ENCODE measurements at places on chromosomes 12 and 14. TPM values are rescaled to one million over a fixed set of nuclear protein-coding genes. Genes with fewer than 3 reads are reported as not detected.

MYF5 gene
- total RNA-seq: not detected

CCDC197 gene
- 0.45 TPM for total RNA-seq

KRT5 gene
- total RNA-seq: not detected

TBC1D30 gene
- 0.13 TPM for total RNA-seq

LMNTD1 gene
- not detected for total RNA-seq

FOXN4 gene
- total RNA-seq: not detected

SLC11A2 gene
- 35.0 TPM for total RNA-seq

DNA sequence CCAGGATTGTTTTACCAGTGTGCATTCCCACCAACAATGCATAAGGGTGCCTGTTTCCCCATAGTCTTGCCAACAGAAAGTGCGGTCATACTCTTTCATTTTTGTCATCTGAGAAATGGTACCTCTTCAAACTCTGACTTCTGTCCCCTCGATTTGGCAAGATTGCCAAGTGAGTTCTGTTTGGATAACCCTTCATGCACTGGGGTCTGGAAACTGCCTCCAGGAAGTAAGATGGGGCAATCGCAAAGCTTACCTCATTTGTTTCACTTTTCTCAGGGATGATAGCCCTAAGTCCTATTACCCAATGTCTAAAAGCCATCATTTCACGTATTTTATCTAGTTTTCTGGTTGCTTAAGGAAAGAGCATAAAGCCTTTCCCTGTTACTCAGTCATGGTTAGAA is 28.6 kb upstream of the NR1H4 start:
- H3K4me3 ChIP-seq: no peak overlapping the region
- peaks cover 9% of the 10 kb centered on the region for H3K27me3 ChIP-seq
- no peak for DNase-seq

DNA sequence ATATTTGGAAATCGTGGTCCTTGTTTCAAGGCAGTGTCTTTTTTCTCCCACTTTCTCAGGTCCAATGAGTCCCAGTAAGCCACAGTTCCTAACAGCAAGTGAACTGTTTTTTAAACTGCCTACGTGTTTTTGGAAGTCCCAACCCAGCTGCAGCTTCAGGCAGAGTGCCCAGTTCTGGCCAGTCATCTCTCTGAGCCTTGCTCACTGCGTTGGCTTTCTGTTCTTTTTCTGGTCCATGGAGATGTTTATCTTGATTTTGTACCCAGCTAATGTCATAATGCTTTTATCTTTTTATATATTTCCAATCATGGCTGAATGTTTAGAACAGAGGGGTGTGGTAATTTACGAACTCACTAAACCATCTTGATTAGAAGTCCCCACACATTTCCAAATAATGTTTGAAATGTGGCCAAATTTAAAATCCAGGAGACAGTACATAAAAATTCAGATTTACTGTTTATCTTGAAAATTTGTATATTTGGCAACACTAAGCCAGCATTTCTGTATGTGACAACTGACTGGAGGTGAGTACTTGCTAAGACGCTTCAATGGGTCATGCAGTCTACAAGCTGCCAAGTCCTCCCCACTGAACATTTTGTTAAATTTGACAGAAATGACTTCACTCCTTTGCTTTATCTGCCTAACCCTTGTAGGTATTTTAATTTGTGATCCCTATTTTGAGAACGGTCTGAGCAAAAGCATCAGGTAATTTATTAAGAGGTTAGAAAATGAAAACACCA is 46.1 kb upstream of the OTOGL start:
- no peaks in the 10 kb centered on the region for H3K36me3 ChIP-seq
- no peaks in the 10 kb centered on the region for H3K4me1 ChIP-seq
- H3K4me3 ChIP-seq: no peak overlapping the region
- no peak overlapping the region for H3K27ac ChIP-seq

- DNase-seq: no peak
- H3K36me3 ChIP-seq: no peaks in the 10 kb centered on the region
- no peak overlapping the region for H3K27ac ChIP-seq
- H3K4me1 ChIP-seq: no peaks in the 10 kb centered on the region
These were observed 244.8 kb downstream of the DACT1 start for GRCh38 chr14:58882577-58883018.

DNA sequence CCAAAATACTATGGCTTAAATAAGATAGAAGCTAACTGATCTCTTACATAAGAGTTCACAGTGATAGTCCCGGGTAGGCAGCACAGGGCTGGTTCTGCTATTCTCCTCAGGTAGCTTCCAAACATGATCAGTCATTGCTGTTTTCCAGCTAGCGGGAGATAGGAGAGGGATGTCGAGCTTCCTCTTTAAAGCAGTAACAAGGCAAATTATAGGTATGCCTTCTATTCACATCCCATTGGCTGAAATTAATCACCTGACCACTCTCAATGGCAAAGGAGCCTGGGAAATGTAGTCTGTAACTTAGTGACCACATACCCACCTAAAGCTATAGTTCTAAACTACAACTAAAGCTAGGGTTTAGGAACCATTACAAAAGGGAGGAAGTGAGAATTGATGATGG is 34.5 kb upstream of the VRK1 start:
- no peak overlapping the region for H3K4me3 ChIP-seq
- H3K27ac ChIP-seq: no peak overlapping the region
- DNase-seq: no peak
- H3K36me3 ChIP-seq: no peaks in the 10 kb centered on the region

GRCh38 chr12:15687583-15687982 is 101.6 kb downstream of the EPS8 start:
- H3K36me3 ChIP-seq: no peaks in the 10 kb centered on the region
- H3K27me3 ChIP-seq: peaks cover 9% of the 10 kb centered on the region
- H3K27ac ChIP-seq: no peak overlapping the region
- peaks cover 10% of the 10 kb centered on the region for H3K4me1 ChIP-seq

GRCh38 chr12:25054783-25055144 is 105.9 kb upstream of the BCAT1 start:
- peak overlapping the region; percentile 67 for H3K4me3 ChIP-seq
- peaks cover 58% of the 10 kb centered on the region for H3K4me1 ChIP-seq
- H3K27me3 ChIP-seq: peaks cover 1% of the 10 kb centered on the region
- H3K36me3 ChIP-seq: no peaks in the 10 kb centered on the region
- H3K27ac ChIP-seq: peak overlapping the region; percentile 38

DNA sequence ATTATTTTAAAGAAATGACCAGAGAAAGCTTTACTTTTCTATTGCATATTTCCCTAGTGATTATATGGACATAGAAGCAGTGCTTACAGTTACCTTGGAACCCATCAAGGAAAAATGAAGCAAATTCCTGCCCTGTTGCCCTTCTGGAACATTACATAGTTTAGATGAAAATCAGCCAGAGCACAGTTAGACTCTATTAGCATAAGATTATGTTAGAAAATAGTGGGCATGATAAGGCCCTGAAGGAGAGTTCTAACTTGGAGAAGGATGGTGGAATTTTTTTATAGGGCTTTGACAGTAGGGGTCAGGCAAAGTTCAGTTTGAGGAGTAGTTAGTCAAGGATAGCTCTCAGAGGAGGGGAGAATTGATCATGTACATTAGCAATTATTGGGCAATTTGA is 74.3 kb downstream of the FUT8 start:
- no peak for DNase-seq
- H3K27me3 ChIP-seq: no peaks in the 10 kb centered on the region
- no peak overlapping the region for H3K4me3 ChIP-seq
- no peak overlapping the region for H3K27ac ChIP-seq
- H3K4me1 ChIP-seq: peaks cover 24% of the 10 kb centered on the region
- H3K36me3 ChIP-seq: peaks cover 40% of the 10 kb centered on the region

DNA sequence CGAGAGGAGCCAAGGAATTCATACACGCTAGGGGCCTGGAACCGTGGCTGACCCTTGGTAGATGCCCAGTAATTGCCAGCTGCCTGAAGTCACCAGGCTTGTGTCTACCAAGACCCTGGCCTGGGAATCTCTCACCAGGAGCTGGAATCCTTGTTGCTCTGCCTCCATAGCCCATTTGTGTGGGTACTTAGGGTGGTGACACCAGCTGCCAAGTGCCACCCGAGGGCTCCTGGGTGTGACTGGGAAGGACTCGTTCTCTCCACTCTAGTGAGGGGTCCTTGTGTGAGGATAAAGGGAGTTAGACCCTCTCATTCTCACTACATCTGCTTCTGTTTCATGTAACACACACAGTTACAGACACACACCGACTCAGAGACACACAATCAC is 17.9 kb downstream of the SERPINA1 start:
- no peaks in the 10 kb centered on the region for H3K36me3 ChIP-seq
- no peaks in the 10 kb centered on the region for H3K4me1 ChIP-seq
- peaks cover 4% of the 10 kb centered on the region for H3K27me3 ChIP-seq
- H3K4me3 ChIP-seq: no peak overlapping the region
- DNase-seq: no peak

- no peak overlapping the region for H3K4me3 ChIP-seq
- DNase-seq: no peak
- H3K36me3 ChIP-seq: no peaks in the 10 kb centered on the region
- H3K27me3 ChIP-seq: no peaks in the 10 kb centered on the region
- H3K27ac ChIP-seq: no peak overlapping the region
These were observed 35.1 kb downstream of the CCNK start for GRCh38 chr14:99516156-99516870.

- H3K4me3 ChIP-seq: no peak overlapping the region
- peaks cover 10% of the 10 kb centered on the region for H3K4me1 ChIP-seq
- no peak for DNase-seq
- peaks cover 2% of the 10 kb centered on the region for H3K36me3 ChIP-seq
These were observed 11.2 kb downstream of the ATG2B start for GRCh38 chr14:96351986-96352385.

GRCh38 chr14:23375527-23376251 is 1.2 kb upstream of the CMTM5 start:
- H3K27ac ChIP-seq: no peak overlapping the region
- H3K4me3 ChIP-seq: no peak overlapping the region
- H3K27me3 ChIP-seq: peaks cover 4% of the 10 kb centered on the region
- H3K4me1 ChIP-seq: peaks cover 4% of the 10 kb centered on the region

- peaks cover 43% of the 10 kb centered on the region for H3K27me3 ChIP-seq
- peak within 1 kb of the TSS; percentile 53 for H3K4me3 ChIP-seq
These were observed at the start of gene LRRK2 for GRCh38 chr12:40224439-40225291. TSS of gene LRRK2 (plus strand) at chr12:40224997. CDS start at chr12:40225132, 135 bp downstream.

DNA sequence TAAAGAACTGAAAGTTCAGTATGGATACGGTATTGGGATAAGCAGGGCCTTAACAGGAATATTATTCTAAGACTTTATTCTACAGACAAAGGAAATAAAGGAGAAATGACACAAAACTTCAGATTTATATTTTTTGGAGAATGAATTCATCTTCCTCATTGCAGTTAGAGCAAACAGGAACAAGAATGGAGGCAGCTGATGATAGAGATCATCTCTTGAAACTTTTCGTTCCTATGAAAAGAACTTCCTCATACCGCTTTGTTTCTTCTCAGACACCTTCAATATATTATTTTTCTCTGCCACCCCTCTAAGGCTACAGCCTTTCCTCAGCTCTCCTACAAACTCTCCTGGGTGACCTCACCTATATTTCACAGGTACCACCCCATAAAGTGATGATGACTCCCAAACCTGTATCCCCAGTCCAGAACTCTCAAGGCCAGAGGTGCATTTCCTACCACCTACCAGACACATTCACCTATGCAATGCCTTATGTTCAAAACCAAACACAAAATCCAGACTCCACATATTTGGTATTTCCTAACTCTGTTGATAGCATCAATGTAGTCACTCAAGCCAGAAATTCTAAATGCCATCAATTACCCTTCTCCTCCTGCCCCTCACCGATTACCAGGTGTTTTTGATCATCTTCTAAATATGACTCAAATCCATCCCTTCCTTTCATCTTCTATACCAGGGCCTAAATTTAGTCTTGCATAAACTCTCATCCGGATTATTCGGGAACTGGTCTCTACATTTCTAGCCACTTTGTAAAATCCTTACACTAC is 7.4 kb downstream of the MAP4K5 start:
- peaks cover 6% of the 10 kb centered on the region for H3K36me3 ChIP-seq
- H3K27me3 ChIP-seq: no peaks in the 10 kb centered on the region
- DNase-seq: no peak
- H3K4me3 ChIP-seq: no peak overlapping the region
- H3K4me1 ChIP-seq: peaks cover 56% of the 10 kb centered on the region

GRCh38 chr14:21106498-21107282 is 5.8 kb downstream of the TMEM253 start:
- H3K4me3 ChIP-seq: no peak overlapping the region
- peaks cover 47% of the 10 kb centered on the region for H3K4me1 ChIP-seq
- DNase-seq: peak; percentile 80
- H3K27ac ChIP-seq: no peak overlapping the region
- H3K36me3 ChIP-seq: no peaks in the 10 kb centered on the region

DNA sequence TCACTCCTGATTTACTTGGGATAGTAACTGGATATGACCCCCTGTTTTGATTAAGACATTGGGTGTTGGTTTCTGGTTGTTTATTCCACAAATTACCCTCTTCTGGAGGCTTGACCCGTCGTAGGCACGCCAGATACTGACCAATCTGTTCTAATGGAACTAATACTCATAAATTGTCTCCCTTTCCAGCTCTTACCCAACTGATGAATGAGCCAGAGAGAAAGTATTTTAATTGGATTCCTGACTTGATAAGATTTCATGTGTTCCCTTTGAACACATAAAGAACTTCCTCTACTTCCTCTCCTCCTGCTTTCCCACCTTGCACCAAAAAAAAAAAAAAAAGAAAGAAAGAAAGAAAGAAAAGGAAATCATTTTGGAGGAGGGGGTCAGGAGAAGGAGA is 340.9 kb downstream of the PCNX1 start:
- peaks cover 45% of the 10 kb centered on the region for H3K4me1 ChIP-seq
- no peak for DNase-seq
- no peaks in the 10 kb centered on the region for H3K27me3 ChIP-seq

- H3K4me1 ChIP-seq: no peaks in the 10 kb centered on the region
- no peak overlapping the region for H3K4me3 ChIP-seq
- no peak for DNase-seq
- H3K36me3 ChIP-seq: no peaks in the 10 kb centered on the region
- H3K27ac ChIP-seq: no peak overlapping the region
These were observed 35.1 kb downstream of the TRPV4 start for GRCh38 chr12:109797905-109798669.

DNA sequence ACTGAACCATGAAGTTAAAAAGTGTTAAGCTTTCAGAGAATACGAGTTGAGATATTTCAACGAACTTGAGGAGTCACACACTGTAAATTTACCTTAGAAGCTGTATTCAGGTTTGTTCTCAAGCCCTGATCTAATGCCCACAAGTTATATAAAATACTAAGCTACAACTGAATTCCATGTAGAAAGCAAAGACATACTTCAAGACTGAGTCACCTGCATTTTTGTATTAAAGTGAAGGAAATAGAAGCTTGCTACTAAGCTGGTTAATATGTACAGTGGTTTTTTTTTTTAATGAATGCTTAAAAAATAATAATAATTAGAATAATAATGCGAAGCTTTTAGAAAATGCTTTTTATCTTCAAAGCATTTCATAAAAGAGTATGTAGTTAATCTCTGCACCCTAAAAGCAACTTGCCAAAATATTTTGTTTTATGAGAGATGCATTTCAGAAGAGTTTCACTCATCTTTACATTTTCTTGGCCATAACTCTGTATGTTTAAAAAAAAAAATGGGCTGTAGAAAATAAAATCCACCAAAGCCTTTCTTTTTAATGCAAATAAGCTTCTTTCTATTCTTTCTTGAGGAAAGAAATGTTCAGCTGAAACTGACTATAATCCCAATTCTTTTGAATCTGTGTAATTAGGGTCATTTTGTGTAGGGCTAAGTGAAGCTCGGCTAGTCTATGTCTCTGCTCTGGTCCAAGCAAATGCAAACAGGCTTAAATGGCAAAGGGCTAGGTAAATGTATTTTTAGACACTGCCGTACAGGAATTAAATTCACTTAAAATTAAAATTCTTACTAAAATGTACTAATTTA is 1047.5 kb upstream of the FLRT2 start:
- H3K27ac ChIP-seq: no peak overlapping the region
- no peaks in the 10 kb centered on the region for H3K27me3 ChIP-seq
- no peak overlapping the region for H3K4me3 ChIP-seq
- DNase-seq: no peak
